Lung (tissue), 17 donors: ENCODE measurements at places on chromosomes 6 and 20. TPM values are rescaled to one million over a fixed set of nuclear protein-coding genes. Genes with fewer than 3 reads are reported as not detected.

The PRIM2 gene
- 8.6 TPM for total RNA-seq

The NOTCH4 gene
- total RNA-seq = 43.3 TPM

The SRMS gene
- total RNA-seq = not detected

The DDX43 gene
- total RNA-seq = 0.14 TPM

The RAB44 gene
- total RNA-seq = 1.2 TPM

The ERVFRD-1 gene
- total RNA-seq = 0.09 TPM

The FAM110A gene
- 17.9 TPM for total RNA-seq

The ZC3H12D gene
- total RNA-seq = 4.7 TPM

The ABT1 gene
- total RNA-seq = 18.2 TPM

The SLC17A9 gene
- total RNA-seq = 17.3 TPM

The TCP1 gene
- 129 TPM for total RNA-seq

The BCLAF1 gene
- 326 TPM for total RNA-seq

The PRRT1 gene
- 0.57 TPM for total RNA-seq

The FRK gene
- total RNA-seq = 8.7 TPM

The SRSF12 gene
- 0.49 TPM for total RNA-seq

The C6orf120 gene
- 23.9 TPM for total RNA-seq

The PRDM13 gene
- not detected for total RNA-seq

The BCAS1 gene
- total RNA-seq = 1.7 TPM

The NKAIN2 gene
- 4.4 TPM for total RNA-seq

The RPS21 gene
- total RNA-seq = 1,251 TPM

The MAP7 gene
- 23.4 TPM for total RNA-seq

The HLA-A gene
- total RNA-seq = 577 TPM

The LYRM4 gene
- total RNA-seq = 22.5 TPM

The FOXC1 gene
- total RNA-seq = 6.2 TPM

The CLDN20 gene
- total RNA-seq = not detected
